Retinal pigment epithelial cell (primary cell): ENCODE measurements at places on chromosomes 12 and 14.

GRCh38 chr14:90381011-90381786 lies 15.6 kb upstream of the CALM1 start:
- no peak for DNase-seq

GRCh38 chr14:33432407-33433023 lies 493.8 kb downstream of the NPAS3 start:
- peak; percentile 21 for DNase-seq

- peak; percentile 32 for DNase-seq
These were observed 149.0 kb upstream of the PRMT8 start for GRCh38 chr12:3342051-3342450.

DNA sequence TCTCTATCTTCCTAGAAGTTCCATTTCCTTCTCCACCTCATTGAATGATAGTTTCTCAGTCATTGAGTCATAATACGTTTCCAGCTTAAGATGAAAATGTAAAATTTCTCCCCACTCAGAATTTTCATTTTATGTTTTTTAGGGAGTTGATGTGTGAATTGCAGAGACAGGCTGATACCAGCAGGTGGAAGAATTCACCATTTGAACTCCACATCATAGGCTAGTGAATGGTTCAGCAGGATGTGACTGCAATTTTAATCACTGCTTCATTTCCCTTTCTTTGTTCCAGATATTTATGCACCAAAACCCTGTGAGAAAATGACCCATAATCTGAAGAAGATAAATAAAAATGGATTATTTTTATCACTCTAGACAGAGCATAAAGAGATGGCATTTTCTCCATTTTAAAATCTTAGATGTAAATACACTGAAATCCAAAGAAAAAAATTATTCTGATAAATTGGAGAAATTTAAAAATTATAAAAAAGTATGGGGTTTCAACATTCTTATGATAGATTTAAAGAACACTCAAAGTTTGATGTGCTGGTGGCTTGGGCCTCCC lies 10.6 kb upstream of the PYGL start:
- no peak for DNase-seq

DNA sequence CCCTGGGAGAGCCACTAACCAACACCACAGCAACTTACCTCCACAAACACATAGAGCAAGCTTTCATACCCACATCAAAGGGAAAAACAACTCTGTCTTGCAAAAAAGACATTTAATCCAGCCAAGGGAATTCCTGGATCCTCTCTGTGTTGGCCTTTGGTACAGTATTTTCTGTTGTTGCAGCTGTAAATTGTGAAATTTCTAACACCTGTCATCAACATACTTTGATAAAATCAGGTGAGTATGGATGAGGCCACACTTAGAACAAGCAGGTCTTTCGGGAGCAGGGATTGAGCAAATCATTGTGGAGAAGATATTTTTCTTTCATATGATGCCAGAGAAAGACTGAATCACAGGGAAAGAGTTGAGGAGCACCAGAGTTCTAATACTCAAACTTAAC lies 89.3 kb downstream of the SPTSSA start:
- no peak for DNase-seq

DNA sequence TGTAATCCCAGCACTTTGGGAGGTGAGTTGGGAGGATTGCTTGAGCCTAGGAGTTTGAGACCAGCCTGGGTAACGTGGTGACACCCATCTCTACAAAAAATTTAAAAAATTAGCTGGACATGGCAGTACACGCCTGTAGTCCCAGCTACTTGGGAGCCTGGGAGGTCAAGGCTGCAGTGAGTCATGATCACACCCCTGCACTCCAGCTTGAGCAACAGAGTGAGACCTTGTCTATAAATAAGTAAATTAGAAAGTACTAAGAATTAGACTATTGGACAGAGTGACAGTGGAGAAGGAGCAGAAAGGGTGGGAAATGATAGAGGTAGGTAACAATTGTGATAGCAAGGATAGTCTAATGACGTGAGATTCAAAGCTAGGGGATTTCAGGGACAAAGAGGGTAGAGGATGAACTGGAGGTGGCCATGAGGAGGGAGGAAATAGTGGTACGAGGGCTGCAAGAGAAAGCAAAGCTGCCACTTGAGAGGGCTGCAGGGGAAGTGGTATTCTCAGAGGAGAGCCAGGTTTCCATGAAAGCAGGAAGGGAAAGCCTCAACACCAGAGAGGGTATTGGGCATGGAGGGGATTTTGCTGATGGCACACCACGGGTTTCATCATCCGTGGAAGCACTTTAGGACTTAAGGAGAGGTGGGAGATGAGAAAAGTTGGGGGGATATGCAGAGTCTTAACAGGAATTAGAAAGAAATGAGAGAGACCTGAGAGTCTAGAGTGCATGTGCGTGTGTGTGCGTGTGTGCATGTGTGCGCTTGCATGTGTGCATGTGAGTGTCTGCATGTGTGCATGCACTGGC lies 85.6 kb downstream of the SYNE2 start:
- no peak for DNase-seq

GRCh38 chr12:120247621-120248030 lies 17.9 kb downstream of the PXN start:
- DNase-seq = no peak

DNA sequence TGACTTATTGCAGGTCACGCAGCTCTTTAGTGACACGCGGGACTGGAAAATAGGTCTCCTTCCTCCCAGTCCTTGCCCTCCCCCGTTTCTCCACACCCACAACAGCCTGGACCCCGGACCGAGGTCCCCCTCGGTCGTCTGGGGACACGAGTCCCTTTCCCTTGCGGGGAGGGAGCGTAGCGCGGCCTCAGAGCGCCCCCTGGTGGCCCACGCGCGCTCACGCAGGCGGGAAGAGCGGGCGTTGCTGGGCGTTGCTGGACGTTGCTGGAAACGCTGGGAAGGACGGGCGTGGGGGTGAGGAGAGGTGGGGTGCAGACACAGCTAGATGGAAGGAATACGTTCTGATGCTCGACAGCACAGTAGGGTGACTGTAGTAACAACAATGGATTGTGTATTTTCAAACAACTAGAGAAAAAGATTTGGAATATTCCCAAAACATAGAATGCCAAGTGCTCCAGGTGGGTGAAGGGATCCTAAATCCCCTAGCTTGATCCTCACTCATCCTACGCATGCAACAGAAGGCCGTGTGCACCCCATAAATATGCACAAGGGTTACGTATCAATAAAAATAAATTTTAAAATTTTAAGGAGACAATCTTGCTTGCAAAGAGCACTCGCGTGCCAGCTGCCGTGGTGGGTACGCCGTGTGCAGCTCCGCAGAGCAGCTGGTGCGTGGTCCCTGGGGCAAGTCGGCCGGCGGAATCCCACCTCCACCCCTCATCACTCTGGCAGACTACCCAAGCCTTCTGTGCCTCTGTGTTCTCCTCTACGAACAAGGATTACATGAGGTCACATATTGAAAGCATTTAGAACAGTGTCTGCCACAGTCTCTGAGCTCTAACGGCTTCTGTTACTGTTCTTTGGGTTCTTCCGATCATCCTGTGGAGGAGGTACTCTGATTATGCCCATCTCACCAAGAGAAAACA lies 87.4 kb downstream of the B4GALNT3 start:
- DNase-seq = no peak

DNA sequence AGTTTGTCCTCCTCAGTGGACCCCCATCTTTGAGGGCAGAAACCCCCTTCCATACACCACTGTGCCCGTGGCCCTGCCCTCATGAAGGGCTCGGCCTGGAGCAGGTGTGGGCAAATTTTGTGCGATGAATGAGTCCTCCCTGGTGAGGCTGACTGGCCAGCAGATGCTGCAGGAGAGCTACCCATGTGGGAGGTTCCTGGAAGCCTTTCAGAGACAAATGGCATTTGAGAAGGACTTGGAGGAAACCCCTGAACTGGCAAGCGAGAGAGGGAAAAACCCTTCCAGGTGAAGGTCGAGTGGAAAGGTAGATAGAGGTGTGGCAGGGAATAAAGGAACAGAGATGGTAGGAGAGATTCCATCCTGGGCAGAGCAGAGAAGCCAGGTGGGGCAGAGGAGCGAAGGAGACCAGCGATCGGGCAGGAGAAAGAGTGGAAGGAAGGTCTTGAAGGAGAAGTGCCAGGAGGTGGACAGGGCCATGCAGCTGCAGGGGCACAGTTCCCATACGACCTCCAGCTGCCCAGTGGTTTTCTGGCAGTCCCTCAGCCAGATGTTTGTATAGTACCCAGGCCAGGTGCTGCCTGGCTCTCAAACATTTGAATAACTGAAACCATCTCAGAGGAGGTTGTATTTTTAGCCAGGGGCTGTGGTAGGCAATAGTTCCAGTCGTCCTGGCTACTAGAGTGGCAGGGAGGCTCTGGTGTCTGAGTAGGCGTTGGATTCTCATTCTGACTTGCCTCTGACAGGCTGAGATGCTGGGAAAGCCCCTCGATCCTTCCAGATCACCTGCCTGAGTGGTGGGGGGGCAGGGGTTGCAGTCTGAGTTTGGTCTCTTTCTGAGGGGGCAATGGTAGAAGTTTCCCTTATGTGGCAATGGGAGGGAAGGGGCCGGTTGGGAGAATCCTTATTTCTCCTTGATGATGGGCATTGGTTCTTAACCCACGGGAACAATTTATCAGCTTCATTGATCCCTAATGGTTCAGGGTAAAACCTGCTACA lies 40.1 kb downstream of the FBXL14 start:
- DNase-seq = no peak

DNA sequence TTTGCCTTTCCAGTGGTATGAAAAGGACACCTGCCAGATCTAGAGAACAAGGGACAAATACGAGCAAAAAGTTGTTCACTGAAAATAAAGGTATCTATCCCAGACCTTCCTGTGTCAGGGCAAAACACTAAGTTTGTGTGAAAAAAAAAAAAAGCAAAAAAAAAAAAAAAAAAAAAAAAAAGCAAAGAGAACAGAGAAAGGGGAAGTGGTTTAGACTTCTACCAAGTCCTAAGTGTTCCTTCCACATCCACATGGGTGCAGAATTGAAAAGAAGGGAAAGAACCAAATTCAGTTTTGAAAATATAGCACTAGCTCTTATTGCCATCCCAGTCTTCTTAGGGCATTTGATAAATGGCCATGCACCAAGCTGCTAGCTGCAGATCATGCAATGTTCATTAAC lies 41.7 kb downstream of the ZCRB1 start:
- DNase-seq = no peak

DNA sequence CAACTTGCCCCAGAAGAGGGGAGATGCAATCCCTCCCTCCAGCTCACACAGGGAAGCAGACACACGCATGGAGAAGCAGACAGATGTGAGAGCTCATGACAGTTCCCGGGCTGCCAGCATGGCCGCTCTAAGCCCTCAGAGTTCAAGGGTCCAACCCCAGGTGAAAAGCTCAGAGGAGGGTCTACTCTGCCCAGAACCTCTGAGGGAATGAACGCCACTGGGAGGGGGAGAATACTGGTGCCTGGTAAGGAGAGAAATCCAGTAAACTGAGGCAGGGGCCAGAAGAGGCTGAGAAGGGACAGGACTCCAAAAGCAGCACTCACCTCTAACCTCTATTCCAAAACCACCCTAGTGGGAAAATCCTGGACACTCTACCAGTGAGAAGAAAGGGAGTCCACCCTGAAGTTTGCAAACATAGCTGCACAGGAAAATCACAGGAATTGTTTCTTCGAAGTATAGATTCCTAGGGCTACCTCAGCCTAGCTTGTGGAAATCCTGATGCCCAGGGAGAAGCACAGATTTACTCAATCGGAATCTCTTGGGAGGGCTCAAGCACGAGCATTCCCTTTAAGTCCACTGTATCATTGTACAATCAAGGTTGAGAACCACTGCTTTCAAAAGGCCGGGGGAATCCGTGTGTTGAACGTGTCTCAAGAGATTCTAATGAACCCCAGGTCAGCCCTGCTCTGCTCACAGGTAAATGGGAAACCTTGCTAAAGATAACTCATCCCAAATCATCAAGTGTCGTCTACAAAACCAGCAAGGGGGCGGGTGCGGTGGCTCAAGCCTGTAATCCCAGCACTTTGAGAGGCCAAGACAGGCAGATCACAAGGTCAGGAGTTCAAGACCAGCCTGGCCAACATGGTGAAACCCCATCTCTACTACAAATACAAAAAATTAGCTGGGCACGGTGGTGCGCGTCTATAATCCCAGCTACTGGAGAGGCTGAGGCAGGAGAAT lies 34.3 kb upstream of the PLEKHG6 start:
- no peak for DNase-seq

- DNase-seq = no peak
These were observed 44.8 kb upstream of the GUCY2C start for GRCh38 chr12:14741153-14741552.

DNA sequence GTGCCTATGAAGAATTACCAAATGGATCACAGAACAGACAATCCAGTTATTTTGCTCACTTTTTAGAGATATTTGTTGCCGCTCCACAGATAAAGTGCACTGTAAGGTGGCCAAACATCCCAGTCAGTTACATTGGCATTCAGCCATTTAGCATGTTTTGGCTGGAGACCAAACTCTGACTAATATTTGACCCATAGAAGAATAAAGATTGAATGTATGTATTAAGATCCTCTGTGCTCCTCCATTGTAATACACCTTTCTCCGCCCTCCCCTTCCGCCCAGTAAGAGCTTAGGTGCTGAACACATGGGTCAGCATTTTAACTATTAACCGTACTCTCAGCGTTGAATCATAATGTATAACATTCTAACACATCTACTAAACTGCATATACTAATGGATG lies 163.4 kb downstream of the ANO6 start:
- DNase-seq = peak; percentile 52

DNA sequence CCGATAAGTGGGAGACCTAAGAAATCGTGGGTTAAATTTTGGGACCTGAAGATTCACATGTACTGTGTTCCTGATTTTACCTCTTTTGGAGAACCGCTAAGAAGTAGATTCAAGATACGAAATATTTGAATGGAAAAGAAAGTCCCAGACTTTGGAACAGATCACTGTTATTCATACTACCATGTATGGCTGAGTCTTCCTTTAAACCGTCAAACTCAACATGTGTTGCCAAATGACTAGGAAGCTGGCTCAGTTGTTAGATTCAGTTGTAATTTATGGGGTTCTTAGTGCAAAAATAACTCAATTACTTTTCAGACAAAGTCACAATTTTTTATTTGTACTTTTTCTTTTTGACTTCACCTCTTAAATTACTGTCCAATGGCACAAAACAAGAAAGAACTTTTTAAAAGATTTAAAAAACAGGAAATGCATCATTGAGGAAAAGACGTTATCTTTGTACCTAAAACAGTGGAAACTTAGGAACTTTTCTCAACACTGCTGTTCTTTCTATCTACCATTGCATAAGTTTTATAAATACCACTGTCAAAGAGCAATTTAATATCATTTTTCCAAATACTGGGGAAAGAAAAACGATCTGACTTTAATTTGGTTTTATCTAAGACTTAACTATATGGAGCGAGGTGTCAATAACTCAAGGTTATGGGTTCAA lies 15.7 kb downstream of the RERG start:
- no peak for DNase-seq

DNA sequence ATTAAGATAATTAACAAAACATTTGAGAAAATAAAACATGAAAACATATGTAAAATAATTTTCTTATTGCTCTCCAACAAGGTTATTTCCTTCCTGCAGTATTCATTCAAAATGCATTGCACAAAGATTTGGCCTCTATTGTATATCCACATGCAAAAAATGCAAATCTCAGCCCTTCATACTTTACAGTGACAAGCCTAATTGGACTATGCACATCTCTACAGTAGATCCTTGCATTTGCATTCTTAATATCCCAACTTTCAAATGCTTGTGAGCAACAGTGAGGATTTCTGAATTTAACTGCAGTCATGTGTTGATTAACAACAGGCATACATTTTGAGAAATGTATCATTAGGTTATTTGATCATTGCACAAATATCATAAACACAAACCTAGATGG lies 333.7 kb downstream of the PAWR start:
- no peak for DNase-seq
